ENCODE measurements at places on chromosomes 2 and 18. TPM values are rescaled to one million over a fixed set of nuclear protein-coding genes. Genes with fewer than 3 reads are reported as not detected.
A peak's percentile ranks its signal among the peaks of the same experiment; 100 is the strongest.

- DNase-seq = no peak
These were observed 168.6 kb downstream of the HDAC4 start for GRCh38 chr2:239232195-239232578.

The CAPN10 gene
- 47.8 TPM for total RNA-seq

DNA sequence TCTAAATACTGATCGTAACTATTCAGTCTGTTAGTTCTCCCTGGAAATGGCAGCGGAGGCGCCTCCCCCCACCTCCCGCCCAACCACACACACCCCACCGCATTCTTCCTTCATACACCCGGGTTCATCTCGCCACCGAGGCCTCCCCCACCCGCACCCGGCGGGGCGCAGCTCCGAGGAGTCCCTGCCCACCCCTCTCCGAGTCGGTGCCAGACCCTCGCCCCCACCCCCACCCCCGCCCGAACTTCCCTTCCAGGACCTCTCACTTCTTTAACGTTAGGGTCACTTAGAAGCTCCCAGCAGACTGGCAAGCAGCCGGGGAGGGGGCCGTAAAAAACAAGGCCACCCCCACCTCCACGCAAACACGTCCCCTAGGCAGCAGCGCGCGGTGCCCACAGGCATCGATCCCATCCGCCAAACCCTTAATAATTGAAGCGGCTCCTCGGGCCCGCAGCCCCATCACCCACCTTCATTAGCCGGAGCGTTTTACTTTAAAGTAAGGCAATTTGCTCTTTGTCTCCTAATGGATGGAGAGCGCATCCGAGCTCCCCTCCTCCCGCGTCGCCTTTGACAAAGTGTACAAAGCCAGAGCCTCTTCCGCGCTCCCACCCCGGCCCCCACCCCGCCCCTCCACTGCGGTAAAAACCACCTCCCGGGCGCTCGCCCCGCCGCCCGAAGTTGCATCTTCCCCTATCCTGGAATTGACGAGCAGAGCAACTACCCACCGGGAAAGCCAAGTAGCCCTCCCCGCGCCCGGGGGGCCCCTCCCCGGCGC lies 624 bp downstream of the ZNF516 start:
- DNase-seq = peak; percentile 52

DNA sequence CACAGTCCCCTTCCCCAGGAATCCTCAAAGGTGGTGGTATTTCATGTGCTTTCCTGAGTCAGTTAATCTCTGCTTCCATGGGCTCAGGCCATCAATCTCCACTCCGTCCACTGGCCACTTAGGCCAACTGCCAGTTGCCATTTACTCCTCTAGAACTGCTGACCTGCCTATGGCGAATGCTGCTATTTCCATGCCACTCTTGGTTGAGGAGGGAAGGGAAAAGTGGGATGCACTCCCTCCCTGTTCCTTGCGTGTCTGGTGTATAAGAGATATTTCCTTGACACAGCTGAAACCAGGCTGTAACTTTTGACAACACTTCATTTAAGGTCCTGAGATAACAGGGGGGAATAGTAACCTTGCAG lies 261.5 kb downstream of the MREG start:
- no peak for DNase-seq

- DNase-seq = no peak
These were observed 62.8 kb downstream of the DTNA start for GRCh38 chr18:34772887-34773286.

DNA sequence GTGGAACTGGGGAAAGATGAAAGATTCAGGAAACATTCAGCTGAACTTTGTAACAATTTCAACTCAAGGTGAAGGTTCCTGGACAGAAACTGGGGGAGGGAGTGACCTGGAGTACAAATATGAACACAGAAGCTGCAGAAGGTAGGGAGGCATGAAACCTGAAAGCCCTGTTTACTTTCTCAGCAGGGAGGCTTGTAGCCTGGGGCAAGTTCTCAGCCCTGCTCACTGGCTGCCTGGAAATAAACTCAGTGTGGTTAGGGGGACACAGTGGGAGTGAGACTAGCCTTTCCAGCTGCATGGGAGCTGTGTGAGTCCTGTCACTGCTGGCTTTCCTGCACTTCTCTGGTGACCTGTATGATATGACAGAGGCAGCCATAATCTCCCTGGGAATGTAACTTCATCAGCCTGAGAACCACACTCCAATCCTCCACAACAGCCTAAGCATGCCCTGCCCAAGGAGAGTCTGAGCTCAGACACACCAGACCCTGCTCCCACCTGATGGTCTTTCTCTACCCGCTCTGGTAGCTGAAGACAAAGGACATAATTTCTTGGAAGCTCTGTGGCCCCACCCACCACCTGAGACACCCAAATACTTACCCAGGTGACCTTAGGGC lies 77.0 kb downstream of the ZSWIM2 start:
- no peak for DNase-seq

Measured in endothelial cell (in vitro differentiated cells).